ENCODE measurements at places on chromosomes 1 and 21.

- peak; percentile 64 for DNase-seq
Measured at GRCh38 chr1:234724516-234725176, 114.7 kb upstream of the IRF2BP2 start.

- DNase-seq, result peak; percentile 53
Measured at GRCh38 chr1:188769936-188770335, 1707.7 kb downstream of the BRINP3 start.

DNA sequence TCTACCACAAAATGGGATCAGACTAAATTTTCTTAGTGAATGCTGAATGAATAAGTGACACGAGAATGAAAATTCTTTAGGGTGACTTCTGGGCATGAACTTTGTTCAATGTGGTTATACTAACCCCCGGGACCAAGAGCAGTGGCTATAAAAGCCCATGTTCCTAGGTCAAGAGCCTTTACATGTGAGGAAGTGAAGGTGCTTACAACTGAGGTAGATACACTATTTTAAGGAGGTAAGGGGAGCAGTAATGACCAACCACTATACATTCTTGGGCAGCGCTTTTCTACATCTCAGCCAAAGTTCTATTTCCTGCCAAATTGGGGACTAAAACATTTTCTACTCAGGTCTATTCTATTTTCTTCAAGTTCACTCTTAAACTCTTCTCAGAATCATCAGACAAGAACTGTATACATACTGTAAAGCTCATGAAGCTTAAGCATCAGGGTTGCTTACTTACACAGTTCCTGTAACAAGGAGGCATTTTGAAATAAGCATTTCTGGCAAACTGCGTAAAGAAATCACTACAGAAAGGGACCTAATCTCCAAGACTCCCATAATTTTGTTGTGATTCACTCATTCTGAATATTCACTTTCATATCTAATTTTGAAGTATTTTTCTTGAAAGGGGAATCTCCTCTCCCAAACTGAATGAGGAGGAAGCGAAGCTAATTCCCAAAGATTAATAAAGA, 8.5 kb upstream of the ARHGAP29 start:
- DNase-seq, result no peak

DNA sequence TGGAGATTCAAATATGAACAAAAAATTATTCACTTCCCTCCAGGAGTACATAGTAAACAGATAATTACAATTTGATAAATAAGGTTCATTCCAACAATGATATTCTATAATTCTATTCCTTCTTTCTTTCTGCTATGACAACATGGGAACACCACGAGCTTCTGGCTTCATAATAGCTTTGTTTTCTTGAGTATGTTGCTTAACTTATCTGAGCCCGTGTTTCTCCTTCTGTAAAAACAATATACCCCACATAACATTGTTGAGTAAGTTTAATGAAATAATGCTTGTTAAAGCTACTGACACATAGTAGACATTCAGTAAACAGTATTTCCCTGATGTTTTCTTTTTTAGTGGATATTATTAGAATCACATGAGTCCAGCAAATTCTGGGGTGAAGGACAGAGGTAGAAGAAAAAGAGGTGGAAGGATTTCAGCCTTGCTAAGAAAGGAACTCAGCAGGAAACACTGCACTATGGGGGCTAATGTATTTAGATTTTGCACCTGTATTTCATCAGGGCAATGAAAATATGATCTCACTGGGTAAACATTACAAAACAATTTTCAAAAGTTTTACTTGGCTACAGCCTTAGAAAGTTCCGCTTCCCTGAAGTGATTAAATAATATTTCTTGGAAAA, 430.8 kb upstream of the C1orf87 start:
- DNase-seq, result peak; percentile 23

- peak; percentile 58 for DNase-seq
Measured at GRCh38 chr1:88998716-88999115, 6.3 kb upstream of the KYAT3 start.

DNA sequence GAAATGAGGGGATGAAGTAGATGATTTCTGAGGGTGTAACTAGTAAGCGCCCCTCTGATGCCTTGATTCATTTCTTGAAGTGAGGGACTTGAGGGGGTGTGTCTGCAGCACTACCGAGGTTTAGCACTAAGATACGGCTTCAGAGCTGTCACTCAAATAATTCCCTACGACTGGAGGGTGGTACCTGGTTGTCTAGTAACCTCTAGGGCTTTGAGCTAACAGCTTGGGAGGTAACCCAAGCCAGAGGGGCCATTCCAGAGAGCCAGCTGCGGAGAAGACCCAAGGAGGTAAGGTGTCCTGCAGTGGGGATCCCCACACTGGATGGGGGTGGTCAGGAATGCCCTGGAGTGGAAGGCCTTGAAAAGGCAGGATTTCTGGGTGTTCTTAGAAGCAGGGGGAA, at the start of gene TTC24:
Gene TTC24 (plus strand): TSS at position 252 of the 400 bp plus-strand sequence. CDS start 1,642 bp downstream, outside the sequence.
- DNase-seq, result no peak

All from LNCaP clone FGC (cell line).